DMS79 treated with DMSO at 0.1 percent for 48 hours (cell line): ENCODE measurements at places on chromosomes 11 and 22.

- DNase-seq, result peak; percentile 26
Observed at GRCh38 chr11:9003573-9004182, at the start of gene NRIP3. Gene NRIP3, minus strand, starts transcription at chr11:9004001. Its CDS starts 66 bp downstream, at chr11:9003935.

DNA sequence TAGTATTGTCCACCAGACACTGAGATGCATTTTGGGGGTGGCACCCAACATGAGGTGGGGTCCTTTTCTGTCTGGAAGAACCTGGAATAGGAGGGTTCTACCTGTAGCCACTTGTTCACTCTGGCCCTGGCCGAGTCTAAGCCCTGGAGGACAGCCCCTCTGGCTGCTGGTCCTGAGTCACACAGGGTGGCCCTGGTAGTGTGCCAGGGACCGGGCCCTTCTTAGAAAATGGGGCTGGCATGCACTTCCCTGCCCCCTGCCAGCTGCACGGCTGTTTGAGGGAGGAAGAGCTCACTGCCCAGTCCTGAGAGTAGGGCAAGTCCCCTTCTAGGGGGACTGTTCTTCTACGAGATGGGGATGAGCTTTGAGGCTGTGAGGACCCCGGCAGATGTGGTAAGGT is 2.2 kb downstream of the PLCB3 start:
- DNase-seq, result no peak

DNA sequence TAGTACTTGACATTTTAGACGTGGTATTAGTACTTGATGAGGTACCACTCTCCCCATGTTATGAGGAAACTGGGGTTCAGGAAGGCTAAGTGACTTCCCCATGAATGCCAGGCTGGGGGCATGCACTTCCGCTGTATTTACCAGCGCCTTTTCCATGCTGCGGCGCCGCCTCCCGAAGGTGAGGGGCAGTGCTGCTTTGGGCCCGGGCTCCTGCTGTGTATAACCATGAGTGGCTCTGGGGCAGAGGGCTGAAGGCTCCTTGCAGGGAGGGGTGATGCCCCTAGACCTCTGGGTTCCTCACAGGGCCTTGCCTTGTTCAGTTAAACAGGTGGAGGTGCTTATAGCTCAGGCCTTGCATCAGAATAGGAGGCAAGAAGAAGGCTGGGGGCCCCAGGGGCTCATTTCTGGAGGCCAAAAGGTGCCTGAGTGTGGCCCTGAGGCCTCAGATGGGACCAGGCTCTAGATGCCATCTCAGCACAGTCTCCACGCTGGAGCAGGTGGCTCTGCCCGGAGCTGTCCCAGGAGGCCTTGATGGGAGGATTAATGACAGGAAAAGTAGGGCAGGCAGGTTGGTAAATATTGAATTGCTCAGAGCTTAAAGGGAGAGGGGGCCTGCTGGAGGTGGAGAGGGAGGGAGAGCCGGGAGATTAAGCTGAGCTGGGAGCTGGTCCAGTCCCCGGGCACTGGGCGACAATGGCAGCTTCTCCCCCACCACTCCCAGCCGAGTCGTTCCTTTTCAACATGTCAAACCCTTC is 129.6 kb downstream of the CEP164 start:
- DNase-seq, result peak; percentile 90

- DNase-seq, result no peak
Observed at GRCh38 chr11:120182372-120182771, 28.5 kb upstream of the OAF start.

- no peak for DNase-seq
Observed at GRCh38 chr22:47593911-47594311, 831.5 kb downstream of the TBC1D22A start.
